Hematopoietic multipotent progenitor cell treated with erythropoietin and hydrocortisone succinate and interleukin-3 and kit ligand, for 15 days (in vitro differentiated cells): ENCODE measurements at places on chromosomes 7 and 10.

DNA sequence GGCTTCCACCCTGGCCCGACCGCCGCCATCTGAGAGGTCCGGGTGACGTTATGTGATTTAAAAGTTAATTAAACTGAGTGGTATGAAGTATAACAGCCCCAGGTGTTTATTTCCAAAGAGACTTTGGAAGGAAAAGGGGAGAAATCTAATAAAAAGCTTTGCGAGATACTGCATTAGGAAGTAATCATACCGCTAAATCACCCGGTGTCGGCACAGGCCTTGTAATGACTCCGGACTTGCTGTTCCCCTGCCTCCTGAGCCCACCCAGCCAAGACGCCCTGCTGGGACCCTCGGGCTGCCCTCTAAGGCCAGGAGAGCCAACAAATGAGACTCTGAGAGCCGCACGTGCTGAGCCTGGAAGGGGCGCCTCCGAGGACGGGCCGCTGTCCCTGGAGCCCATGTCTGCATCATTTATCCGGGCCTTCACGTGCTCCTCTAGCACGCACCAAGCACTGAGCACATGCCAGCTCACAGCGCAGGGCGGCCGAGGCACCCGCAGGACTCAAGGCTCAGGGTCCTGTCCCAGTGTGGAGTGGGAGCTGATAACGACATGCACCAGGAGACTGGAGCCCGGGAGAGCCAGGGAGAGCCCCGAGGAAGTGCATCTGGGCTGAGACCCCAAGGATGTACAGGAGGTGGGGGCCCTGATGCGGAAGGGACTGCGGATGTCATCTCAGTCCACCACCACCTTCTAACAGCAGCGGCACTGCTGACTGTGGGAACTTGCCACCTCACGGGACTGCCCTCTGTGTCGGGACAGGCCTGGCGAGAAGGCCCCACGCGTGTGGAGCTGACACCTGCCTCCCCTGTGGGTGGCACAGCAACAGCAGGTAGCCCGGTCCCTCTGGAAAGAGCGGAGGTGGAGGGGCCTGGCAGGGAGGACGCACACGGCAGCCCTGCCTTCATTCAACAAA lies 182.7 kb downstream of the ELFN1 start:
- DNase-seq: no peak

DNA sequence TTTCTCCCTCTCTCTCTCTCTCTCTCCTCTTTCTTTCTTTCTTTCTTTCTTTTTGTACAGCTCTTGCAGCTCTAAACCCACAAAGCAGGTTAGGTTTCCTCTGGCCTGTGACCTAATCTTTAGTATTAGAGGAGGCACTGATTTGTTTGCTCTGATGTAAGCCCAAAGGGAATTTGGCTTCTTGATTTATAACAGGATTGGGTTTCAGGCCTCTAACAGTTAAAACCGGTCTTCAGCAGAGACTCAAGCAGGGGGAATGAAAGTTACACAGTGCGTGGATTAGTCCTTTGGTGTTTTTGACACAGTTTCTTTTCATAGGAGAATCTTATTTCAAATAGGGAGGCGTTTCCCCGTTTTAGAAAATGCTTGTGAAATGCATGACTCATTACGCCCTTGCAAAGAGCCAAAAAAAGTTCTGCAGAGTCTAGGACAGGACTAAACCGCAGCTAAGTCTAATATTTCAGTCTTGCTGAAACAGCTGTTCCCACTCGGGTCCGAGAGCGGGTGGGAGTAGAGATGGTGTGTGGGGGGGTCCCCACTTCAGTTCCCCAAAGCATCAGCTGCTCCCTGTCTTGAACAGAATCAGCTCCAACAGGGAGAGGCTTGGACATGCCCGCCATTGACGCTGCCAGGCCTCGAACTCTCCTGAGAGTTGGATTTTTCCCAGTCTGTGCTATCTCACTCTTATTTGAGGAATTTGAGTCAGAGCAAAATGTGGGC lies 296.5 kb upstream of the PITRM1 start:
- DNase-seq: no peak

DNA sequence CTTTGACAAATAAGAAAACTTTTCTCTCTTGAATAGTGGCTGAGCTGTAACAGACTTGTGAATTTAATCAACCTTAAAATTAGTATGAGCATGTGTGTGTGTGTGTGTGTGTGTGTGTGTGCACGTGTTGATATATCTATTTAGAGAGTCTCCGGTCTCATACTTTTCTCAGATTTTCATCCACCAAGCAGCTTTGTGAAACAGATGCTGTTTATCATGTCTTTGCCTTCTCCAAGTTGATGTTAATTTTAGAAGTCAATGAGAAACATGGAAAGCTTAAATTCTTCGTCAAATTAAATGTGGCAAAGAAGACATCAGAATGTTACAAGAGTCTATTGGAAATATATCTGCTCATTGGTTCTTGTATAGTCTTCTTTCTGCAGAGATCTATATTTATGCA lies 839.2 kb upstream of the CELF2 start:
- no peak for DNase-seq

DNA sequence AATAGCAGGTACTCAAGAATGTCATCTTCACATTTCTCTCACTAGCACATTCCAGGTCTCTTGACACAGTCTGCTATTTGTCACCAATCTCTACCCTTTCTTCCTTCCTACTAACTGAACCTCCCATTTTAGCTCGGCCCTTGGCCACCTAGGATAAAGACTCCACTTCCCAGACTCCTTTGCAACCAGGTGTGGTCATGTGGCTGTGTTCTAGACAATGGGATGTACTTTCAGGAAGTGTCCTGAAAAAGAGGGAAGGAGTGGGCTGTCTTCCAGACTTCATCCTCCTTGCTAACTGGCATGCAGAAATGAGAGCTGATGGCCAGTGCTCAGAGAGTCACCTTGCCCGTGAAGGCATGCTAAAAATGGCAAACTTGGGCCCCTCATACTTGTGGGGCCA lies 139.2 kb downstream of the AMPH start:
- DNase-seq: no peak

DNA sequence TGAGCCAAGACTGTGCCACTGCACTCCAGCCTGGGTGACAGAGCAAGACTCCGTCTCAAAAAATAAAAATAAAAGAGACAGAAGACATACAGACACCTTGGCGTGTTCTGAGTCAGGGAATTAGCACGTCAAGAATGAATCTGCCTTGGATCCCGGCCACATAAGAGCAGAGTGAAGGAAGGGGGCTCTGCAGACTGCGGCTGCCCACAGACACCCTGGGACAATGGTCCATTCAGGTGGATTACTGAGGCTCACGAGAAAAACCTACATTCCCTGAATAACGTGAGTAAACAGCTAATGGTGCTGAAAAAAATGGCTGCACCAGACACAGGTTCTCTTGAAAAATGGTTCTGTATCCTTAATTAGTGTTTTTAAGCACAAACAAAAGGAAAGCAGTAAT lies 100.1 kb upstream of the FGFR2 start:
- no peak for DNase-seq

- DNase-seq: no peak
Measured at GRCh38 chr10:120794390-120794789, 56.8 kb upstream of the WDR11 start.

GRCh38 chr10:12194752-12195271 lies 879 bp downstream of the NUDT5 start:
- DNase-seq: no peak

- DNase-seq: peak; percentile 48
Measured at GRCh38 chr10:60646966-60647796, 131.1 kb upstream of the CDK1 start.

DNA sequence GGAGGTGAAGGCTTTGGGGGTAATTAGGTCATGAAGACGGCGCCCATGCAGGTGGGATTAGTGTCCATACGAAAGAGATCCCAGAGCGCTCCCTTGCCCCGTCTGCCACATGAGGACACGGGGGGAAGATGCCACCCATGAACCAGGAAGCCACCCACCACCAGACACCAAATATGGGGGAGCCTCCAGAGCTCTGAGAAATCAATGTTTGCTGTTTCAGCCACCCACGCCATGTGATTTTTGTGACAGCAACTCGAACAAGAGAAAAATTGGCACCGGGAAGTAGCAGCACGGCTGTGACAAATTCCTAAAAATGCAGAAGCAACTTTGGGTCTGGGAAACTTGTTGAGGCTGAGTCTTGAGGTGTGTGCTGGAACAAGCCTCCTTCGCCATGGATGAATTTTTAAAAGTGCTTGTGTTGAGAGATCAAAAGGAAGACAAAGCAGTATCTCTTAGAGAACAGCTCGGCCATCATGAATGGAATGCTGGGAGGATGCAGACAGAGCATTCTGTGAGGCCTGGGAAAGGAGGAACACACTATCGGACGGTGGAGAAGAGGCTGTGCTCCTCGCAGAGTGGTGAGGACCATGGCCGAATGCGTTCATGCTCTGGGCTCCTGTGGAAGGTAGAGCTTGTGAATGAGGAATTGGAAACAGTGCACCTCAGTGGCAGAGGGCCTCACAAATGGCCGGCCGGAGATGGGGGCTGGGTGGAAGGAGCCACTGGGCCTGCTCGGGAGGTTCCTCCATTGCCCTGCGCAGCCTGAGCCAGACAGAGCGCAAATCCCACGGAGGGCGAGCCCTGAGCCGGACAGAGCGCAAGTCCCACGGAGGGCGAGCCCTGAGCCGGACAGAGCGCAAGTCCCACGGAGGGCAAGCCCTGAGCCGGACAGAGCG lies 277.5 kb downstream of the PTPRN2 start:
- DNase-seq: no peak

DNA sequence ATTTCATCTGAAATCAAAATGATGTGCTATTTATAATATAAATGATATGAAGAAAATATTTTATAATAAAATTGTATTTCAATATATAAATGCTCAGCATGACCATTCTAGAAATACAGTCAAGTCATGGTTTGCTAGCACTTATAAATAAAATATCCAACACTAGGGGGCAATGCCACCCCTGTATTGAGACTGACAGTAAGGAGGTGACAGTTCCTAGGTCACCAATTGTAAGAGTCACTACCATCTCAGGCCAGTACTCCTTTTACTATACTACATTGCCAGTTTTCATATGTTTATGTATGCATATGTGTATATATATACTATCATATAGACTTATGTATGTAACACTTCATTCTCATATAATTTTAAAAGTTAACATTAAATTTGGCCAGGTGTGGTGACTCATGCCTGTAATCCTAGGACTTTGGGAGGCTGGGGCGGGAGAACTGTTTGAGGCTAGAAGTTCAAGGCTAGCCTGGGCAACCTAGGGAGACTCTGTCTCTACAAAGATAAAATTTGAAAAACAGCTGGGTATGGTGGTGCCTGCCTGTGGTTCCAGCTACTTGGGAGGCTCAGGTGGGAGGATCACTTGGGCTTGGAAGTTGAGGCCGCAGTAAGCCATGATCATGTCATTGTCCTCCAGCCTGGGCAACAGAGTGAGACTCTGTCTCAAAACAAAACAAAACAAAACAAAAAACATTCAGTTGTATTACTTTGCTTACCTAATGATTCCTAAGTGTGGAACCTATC lies 2.4 kb upstream of the CNOT4 start:
- peak; percentile 87 for DNase-seq

GRCh38 chr7:144445590-144445989 lies 42.1 kb upstream of the NOBOX start:
- DNase-seq: no peak

DNA sequence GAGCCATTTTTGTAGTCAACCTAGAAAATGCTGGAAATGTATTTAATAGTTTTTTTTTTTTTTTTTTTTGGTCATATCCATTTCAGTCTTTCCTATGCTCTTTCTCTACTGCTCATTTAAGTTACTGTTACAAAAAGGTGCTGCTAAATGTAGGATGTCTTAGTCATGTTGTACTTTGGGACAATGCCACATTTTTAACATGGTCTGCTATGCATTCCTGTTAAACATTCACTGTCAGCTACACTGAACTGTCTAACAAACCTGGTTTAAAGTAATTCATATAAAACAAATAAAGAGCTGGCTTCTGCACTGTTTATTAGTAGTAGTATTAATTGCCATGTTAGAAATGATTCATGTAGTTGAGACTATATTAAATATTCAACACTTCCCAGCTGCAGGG lies 108.6 kb downstream of the NSUN6 start:
- no peak for DNase-seq

DNA sequence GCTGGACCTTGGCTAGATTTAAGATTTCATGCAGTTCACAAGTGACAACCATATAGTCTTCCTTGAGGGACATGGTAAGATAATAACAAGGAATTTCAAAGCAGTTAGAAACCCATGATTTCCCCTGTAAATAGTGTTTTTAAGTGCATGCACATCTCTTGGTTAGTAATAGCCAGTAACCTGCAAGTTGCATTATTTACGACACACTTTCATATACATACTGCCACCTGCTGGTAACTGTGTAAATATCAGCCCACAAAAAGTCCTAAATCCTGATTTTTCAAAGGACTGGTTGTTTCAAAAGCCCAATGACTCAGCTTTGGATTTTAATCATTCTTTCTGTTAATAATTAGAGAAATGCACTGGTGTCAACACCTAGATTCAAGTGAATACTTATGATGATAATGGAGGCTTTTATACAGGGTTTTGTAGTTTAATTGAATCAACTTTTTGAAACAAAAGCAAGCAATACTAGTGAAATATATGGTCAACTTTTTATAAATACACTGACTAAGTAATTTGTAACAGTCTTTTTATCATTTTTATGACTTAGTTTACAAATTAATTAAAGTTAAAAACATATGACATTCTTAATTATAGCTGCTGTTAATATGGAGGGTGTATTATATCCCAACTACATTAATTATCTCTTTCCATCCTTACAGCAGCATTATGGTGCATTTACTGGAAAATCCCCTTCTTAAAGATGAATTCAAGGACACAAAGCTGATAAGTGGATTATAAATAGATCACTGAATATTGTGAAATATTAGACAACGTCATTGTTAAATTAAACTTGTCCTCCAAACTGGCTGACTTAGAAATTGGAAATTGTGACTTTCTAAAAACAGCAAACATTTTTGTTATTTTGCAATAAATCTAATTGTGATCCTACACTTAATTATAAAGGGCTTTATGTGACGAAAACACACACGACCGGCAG lies 367.7 kb upstream of the SEMA3D start:
- DNase-seq: peak; percentile 24

GRCh38 chr7:75725306-75725705 lies 13.4 kb downstream of the HIP1 start:
- DNase-seq: no peak

GRCh38 chr7:40329601-40330153 lies 194.9 kb downstream of the SUGCT start:
- DNase-seq: peak; percentile 29

DNA sequence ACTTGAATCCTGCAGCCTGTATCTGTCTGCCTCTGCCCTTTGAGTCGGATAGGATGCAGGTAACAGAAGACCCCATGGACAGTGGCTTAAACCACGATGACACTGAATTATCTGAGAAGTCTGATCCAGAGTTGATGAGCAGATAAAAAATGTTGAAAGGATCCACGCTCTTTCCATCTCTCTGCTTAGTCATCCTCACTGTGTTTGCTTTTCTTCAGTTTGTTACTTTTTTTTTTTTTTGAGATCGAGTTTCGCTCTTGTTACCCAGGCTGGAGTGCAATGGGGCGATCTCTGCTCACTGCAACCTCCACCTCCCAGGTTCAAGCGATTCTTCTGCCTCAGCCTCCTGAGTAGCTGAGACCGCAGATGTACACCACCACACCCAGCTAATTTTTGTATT lies 36.9 kb upstream of the GOLGA7B start:
- no peak for DNase-seq
